Amygdala (tissue), 56 donors: ENCODE measurements at places on chromosomes 4 and X.

- DNase-seq, result no peak
These were observed 60.5 kb upstream of the ENPEP start for GRCh38 chr4:110415478-110415877.

- DNase-seq, result no peak
These were observed 139.6 kb downstream of the IQCM start for GRCh38 chr4:149676076-149676475.

DNA sequence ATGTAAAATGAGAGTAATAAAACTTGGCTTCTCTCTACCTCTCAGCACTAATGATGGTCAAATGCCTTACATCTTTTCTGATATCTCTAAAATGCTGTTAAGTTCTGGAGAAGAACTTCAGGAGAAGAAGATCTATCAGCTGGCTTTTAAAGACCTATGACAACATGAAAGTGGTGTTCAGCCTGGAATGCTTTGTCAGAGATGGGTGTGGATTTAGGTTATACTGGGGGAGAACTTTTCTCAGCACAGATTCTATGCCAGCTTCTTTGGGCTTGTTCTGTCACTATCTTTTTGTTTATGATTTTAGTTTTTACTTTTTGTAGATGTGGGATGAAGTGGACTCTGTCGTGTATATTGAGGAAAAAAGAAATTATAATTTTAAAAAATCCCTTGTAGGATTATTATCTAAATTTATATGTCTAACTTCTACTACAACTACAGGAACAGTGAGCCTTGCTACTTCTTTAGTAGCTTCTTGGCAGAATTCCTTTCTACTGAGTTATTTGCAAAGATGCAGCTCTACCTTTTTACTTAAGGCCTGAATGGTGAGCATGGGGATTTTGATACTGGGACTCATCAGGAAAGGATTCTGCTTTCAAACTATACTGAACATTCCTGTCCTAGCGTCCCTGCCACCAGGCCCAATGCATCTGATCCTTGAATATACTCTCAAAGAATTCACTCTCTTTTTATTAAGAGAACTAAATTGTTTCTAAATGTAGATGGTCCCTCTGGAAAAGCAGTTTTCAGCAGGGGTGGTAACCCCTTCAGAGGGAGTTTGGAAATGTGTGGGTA, 19.6 kb downstream of the CYP2U1 start:
- DNase-seq, result no peak

- no peak for DNase-seq
These were observed 38.2 kb downstream of the NHS start for GRCh38 chrX:17413228-17413627.

DNA sequence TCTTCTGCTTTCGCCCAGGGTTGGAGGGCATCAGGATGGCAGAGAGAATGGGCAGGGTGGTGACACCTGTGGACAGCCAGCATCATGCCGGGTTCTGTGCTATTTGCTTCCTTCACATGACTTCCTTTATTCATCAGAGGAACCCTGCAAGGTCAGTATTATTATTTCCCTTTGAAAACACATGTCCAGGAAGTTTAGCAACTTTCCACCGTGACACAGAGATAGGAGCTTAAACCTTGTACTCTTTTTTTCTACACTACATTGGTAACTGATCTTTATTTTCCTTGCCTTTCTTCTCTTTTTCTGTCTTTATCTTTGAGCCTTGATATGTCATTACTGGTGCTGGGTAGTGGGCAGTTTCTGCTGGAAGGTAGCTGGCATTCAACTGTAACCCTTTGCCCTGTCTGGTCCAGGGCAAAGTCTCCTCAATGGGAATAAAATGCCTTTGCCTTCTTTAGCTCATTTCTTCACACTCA, 5.0 kb upstream of the MGST2 start:
- DNase-seq, result no peak

GRCh38 chr4:102639598-102639997, 121.2 kb downstream of the MANBA start:
- no peak for DNase-seq

DNA sequence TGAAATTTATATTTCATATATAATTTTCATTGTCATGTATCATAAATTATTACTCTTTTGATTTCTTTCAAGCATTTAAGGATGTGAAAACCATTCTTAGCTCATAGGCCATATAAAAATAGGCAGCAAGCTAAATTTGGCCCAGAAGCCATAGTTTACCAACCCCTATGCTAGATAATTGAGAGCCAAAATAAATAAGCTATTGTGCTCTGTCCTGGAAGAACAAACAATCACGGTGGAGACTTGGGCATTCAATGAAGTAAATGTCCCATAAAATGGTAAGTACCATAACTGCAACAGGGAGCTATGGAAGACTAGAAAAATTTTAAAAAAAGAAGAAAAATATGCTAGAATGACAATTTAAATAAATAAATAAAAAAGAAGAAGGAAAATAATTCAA, 60.9 kb upstream of the PACRGL start:
- no peak for DNase-seq

DNA sequence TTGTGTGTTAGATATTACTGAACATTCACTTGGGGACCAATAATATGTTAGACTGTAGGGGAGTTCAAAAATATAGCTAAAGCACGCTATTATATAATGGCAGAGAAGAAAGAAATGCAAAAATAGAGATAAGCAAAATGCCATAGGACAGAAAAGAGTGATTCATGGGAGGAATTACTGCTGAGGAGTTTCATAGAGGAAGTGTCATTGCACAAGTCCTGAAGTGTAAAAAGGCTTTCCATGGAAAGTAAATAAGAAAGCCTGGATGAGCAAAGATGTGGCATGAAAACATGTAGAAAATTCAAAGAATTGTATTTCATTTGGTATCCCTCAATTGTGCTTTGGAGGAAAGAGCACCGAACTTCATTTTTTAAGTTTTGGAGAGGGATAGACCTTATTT, 14.5 kb downstream of the HMGB2 start:
- DNase-seq, result no peak
